ENCODE measurements at places on chromosomes 12 and 14. TPM values are rescaled to one million over a fixed set of nuclear protein-coding genes. Genes with fewer than 3 reads are reported as not detected.

GRCh38 chr12:123846340-123846739 is 84.2 kb downstream of the DNAH10 start:
- no peak for DNase-seq

DNA sequence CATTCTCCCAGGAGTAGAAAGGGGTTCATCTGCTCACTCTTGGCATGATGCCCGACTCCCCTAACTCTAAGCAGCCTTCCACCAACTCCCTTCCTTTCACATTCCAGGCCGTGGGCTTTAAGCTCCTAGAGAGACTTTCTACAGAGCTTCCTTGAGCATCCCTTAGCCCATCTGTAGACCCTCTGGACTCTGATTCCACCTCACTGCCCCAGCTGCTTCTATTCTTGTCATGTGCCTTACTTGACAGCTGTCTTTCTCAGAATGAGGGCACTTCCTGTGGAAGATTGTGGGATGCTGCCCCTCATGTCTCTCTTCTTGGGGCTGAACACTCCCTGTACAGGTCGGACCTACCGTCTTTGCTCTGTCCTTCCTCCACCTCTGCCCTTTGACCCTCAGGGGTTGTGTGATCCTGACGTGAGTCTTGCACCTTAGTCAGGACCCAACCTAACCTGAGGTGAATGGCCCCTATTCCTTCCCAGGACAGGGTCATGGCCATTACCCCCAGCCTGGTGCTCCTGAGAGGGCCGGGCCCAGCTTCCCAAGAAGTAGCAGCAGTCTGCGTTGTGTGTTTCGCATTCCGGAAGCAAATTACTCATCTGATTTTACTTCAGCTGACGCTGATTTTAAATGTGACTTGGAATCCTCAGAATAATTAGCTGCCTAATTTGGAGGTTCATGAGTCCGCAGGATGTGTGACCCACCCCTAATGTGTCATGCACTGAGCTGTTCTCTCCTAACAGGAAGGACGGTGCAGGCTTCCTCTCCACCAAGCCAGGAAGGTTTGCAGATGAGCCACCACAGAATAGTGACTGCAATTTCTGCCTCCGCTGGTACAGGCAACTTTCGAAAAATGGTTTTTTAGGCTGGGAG is 2.7 kb upstream of the GALNT6 start:
- DNase-seq = no peak

DNA sequence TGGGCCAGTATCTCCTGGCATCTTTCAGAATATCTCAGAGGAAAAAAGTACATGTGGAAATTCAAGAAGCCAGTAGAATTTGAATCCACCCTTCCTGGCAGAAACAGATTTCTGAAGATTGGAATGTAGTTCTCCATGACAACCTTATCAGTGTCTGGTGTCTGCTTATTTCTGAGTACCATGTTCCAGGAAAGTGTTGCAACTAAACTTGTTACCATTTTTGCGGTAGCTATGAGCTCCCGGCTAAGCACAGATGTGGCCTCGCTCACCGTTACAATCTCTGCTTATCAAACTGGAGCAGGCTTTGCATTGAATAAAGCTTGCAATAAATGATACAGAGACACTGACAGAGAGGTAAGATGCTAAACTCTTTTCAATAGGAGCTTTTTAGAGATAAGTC is 13.0 kb upstream of the ITPR2 start:
- no peak for DNase-seq

- no peak for DNase-seq
Observed at GRCh38 chr14:93033084-93033982, 82.4 kb downstream of the ITPK1 start.

DNA sequence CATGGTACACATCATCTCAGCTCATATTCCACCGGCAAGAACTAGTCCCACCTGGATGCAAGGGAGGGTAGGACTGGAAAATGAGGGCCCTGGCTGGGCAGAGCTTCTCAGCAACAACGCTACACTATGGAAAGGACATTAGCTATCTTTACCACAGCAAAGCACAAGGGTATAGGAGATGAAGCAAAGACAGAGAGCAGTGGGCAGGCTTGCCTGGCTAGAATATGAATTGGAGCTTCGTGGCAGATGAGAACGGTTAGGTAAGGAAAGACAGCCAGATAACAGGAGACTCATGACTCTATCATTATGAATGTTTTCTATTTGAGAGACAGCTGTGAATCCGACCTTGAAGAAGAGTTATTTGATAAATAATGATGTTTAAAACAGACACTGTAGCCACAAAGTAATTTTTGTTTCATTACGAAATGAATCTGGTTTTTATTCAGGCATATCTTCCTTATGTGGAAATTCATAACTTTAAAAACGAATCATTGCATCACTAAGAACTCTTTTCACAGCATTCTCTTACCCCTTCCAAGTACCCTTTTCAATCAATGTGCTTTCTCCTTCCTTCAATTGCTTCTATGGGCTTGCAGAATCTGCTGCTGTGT is 59.1 kb upstream of the PCED1B start:
- no peak for DNase-seq

DNA sequence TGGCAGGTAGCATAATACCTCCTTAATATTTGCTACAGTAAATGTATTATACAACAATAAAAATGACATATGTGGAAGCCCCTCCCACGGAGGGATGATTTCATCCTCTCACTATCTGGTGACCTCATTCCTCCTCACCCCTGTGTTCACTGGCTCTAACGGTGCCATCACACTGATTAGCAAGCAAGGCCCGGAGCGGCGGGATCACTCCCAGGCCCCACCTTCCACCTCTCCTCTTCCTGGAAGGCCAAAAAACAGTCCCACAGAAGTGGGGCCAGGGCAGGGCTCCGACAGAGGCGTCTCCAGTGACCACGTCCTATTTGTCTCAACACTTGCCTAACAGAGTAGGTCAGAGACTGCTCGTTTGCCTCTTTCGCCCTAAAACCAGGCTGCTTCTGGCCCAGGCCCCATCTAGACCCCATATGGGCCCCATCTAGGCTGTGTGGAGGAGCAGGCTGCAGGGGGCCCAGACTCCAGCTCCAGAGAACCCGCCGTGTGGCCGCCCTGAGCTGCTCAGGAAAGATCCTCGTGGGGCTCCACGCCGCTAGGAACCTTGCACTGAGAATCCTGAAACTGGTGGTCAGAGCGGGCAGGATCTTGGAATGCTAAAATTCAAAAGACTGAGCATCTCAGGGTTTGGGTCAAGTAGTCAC is 3.7 kb downstream of the SELPLG start:
- no peak for DNase-seq

DNA sequence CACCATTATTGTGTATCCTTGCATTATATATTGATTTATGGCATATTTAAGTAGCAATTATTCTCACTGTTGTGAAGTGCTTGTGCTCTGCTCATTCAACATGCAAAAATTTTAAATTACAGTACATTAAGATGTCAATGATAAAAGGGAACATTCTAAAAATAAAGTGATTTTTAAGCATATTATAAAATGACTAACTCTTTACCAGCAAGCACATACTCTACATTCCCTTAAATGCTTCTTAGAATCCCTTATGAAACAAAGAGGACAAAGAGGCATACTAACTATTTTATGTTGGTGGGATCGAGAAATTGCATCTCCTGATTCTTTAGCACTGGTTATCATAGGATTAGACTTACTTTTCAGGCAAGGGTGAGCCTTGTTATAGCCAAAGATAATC is 46.6 kb upstream of the ZDHHC17 start:
- DNase-seq = no peak

DNA sequence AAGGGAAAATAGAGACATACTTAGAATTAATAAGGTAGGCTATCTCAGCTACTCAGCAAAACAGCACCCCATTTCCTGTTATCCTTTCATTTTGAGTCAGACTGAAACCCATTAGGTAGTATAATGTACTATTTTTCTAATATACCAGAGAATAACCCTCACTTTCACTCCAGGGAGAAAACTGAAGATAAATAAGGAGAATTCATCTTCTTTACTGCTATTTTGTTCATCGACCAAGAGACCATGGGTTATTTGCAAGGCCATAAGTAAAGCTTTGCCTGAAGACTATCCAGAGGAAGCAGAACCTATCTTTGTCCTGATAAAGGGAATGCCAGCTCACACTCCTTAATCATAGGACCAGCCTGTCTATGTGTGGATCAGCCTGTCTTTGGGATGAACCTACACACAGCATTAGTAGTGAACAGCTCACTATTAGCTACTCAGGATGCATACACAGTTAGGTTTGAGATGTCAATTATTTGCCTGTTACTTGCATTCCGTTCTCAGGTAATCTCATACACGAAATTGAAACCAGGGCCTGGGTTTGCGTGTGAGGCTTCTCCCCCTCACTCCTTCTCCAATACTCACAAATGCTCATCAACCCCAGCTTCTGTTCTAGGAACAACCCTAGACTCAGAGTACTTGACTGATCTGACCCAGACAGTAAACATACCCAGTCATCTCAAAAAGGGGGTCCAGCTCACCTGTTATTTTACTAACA is 124.4 kb downstream of the DAD1 start:
- no peak for DNase-seq

DNA sequence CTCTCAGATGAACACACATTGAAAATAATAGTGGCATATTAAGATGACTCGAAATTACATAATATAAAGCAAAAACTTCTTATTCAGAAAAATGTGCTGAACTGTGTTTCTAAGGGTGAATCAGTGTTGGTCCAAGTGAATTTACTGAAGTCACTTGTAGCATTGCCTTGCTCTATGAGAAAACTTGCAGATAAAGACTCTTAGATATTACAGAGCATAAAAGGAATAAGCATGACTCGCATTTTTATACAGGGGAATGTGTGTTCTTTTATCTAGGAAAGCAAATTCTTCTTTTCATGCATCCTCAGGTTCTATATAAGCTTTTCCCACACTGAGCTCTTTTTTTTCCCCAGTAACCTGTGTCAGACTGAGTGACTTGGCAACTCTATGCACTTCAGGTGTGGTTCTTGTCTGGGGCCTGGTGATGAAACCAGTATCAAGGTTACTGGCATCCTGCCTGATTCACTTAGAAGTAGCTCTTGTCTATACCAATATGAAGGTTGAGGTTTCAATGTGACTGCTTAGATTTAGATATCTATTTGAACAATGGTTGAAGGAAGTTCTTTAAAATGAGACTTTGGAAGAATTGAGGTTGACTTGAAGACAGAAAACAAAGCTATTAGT is 76.1 kb downstream of the OTOGL start:
- DNase-seq = no peak

GRCh38 chr12:132282950-132283771 is 46.2 kb downstream of the GALNT9 start:
- DNase-seq = no peak

GRCh38 chr14:91728616-91729183 is 3.2 kb downstream of the CATSPERB start:
- no peak for DNase-seq

DNA sequence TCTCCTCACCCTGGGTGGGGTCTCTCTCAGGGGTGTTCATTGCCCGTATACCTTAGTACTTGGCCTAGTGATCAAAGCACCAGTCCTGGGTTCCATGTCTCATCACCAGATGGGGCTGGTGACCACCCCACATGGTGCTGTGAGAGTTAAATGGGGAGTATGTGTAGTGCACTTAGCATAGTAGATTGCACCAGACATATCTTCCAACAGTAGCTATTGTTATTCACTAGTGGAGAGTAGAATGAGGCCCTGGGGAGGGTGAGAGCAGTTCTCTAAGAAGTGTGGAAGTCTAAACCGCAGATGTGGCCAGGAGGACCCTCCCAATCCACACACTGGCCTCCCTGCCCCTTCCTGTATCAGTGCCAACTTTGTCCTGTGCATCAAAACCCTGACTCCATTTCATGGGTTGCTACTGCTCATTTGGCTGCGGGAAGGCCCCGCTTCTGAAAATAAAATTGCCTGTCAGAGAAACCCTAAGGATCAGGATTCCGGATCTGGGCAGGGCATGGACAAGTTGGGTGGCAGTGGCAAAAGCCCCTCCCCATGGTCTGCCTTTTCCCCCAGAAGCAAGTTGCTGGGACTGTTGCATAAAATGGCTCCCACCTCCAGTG is 4.4 kb downstream of the CD9 start:
- no peak for DNase-seq

- no peak for DNase-seq
Observed at GRCh38 chr14:24072881-24073877, 1.8 kb downstream of the CPNE6 start.

GRCh38 chr14:37550511-37550910 is 44.5 kb downstream of the FOXA1 start:
- DNase-seq = no peak

DNA sequence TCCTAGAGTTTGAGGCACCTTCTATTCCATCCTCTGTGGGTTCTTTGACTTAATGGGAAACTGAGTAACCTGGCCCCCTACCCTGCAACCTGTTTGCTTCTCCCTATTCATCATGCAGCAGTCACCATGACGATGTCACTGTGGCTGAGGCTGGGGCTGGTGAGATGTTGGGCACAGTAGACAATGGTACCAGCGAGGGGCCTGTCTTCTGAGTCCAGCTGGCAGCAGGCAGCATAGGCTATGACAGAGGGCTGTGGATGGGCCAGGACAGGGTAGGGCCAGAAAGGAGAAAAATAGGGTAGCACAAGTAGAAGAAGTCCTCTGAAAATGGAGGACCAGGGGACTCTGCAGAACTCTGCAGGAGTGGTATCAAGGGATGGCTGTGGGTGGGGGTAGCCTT is 2.0 kb downstream of the CIROP start:
- no peak for DNase-seq

DNA sequence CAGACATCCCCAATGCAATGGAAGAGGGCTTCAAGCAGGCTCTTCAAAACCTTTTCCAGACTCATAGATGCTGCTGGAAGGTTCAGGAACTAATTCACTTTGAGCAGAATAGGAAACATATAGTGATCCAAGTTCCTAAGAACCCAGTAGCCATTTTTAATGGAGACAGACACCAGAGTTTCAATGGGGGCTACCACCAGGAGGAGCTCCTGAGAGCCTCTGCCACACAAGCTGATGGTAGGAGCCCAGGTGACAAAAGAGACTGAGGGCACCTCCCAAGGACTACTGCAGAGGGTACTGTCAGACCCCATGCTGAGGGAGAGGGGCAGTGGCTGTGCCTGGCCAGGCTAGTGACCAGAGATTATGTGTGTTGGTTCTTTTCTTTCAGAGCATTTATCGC is 45.9 kb downstream of the IFNG start:
- no peak for DNase-seq

DNA sequence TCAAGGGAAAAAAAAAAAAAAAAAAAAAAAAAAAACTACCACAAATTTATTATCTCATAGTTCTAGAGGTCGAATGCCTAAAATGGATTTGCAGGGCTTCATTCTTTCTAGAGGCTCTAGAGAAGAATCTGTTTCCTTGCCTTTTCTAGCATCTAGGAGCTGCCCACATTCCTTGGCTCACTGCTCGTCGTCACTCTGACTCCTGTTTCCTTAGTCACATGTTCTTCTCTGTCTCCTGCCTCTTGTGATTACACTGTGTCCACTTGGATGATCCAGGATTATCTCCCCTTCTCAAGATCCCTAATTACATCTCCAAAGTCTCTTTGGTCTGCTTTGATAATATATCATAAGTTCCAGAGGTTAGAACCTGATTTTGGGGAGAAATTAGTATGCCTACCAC is 88.7 kb downstream of the HECTD1 start:
- DNase-seq = no peak

GRCh38 chr12:64480148-64480547 is 28.2 kb downstream of the TBK1 start:
- no peak for DNase-seq

Gene CCDC196
- 0.23 TPM for polyA plus RNA-seq

Gene MOAP1
- polyA plus RNA-seq = 48.2 TPM

Gene ZC3H14
- 81.7 TPM for polyA plus RNA-seq

Gene PRB2
- not detected for polyA plus RNA-seq

Gene AACS
- polyA plus RNA-seq = 24.6 TPM

Gene NRIP2
- polyA plus RNA-seq = 34.2 TPM

Gene PCBP2
- polyA plus RNA-seq = 1,212 TPM

Data from right renal pelvis (tissue), 4 donors.